CD4-positive, alpha-beta T cell treated with Interleukin-15 for 4 hours (primary cell): ENCODE measurements at places on chromosomes 4 and X.

DNA sequence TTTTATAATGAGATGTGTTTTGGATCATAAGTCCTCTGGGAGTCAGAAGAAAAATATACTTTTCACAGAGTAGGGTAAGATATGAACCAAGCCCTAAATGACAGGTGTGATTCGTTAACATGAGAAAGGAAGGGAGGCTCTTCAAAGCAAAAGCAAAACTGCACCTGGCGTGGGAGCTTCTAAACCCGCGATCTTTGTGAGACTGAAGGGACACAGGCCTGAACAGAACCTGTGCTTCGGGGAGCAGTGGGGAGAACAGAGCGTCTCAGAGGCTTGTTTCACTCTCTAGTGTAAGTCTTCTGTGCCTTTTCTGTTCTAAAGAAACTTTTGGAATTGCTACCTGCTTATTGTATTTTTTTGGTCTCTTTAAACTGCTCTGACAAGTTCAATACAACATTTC, 30.2 kb upstream of the CYP4V2 start:
- DNase-seq, result no peak

GRCh38 chr4:40874901-40875300, 125.1 kb downstream of the NSUN7 start:
- no peak for DNase-seq

DNA sequence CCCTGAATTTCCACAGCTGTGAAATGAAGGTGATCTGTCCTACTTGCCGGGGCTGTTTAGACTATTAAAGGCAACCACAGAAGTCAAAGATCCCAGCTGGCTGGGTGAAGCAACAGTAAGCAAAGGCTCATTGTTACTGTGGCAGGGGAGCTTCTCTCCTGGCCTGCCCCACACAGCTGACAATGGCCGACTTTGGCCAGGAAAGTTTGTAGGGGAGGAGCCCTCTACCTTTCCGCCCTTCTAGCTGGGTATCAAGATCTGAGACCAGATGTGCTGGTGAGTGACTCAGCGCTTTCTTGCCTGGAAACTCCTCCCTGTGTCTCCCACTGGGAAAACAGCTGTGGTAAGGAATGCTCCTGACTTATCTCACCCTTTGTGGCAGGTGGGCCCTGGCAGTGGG, 21.1 kb downstream of the RASSF6 start:
- DNase-seq, result no peak

DNA sequence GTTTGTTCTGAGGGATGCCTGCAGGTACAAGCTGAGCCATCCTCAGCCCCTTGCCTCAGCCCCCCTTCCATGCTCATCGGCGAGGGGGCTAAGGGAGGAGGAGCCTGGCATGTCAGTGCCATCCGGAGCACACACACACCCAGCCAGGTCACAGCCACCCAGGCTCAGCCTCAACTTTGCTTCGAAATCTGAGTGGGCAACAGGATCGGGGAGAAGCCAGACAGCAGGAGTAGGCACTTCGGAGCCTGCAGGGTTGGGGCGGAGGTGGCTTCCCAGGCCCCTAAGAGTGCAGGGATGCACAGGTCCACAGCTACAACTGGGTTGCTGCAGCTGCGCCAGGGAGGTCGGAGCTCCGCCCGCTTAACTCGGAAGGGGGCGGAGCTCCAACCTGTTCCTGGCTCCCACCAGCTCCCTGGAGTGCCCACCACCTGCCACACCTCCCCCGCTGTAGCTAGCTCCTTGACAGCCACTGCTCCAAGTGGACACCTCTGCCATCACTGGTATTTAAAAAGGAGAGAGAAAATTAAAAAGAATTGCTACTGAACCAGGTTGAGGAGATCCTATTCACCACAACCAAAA, 192.9 kb upstream of the GALNT7 start:
- DNase-seq, result no peak

DNA sequence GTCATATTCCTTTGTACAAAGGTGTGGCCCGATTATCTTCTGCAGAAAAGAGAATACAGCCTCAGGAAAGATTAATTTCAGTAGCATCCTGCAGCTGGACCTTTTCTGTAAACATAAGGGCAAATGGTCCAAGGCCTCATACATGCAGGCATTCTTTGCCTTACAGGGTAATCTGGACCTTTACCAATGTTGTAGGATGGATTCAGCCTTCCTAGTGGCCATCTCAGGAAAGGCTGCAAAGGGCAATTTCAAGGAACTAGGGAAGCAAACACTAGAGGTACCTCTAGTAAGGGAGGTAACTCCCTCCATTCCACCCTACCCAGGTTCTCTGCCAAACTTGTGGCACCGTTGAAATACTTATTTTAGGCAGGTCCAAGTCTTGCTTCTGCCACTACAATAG, 43.0 kb downstream of the UGT2B28 start:
- DNase-seq, result no peak

GRCh38 chrX:143472347-143472938, 44.8 kb downstream of the SPANXN3 start:
- DNase-seq, result no peak

DNA sequence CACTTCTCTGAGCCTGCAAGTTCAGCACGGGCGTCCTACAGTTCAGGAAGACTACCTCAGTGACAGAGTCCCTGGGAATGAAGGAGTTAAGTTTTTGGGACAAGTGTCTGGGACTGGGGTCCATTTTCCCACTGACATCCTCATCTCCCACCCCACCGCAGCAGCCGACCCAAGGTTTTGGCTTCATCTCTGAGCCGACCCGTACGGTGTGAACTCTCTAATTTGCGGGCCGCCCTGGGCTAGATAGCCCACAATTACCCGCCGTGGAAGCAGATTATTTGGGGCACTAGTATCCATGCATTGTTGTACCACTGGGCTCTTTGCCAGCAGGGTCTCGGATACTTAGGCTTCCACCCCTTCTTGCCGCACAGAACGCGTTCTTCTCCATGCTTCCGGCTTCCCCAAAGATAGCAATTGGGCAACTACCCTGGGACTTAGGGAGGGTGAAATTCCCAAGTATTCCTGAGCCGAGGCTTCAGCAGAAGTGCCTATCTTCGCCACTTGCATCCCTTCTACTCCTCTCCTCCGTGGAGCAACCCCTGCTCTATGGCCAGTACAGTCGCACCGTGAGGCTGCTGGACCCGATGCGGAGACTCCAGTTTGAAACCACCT, 2.4 kb downstream of the IL1RAPL2 start:
- DNase-seq, result no peak

GRCh38 chr4:168737806-168738172, 240.9 kb downstream of the PALLD start:
- DNase-seq, result no peak

GRCh38 chrX:12984603-12985319, 9.9 kb downstream of the TMSB4X start:
- DNase-seq, result peak; percentile 74

DNA sequence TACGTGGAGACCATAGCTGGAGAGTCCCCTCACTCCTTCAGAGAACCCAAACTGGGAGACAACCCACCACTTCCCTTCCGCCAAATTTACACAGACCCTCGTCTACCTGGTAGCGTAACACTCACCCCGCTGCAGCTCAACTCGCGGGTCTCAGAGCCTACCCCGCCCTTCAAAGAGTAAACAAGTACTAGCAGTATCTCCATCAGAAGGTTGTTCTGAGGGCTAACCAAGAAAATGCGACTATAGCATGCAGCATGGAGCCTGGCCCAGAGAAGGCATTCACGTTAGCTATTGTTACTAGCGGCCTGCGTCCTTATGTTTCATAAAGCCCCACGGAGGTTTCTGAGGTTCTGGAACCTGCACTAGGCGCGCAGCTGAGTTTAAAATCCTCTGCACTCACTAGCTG, 531 bp upstream of the MANBA start:
- peak; percentile 7 for DNase-seq

GRCh38 chr4:7651461-7651921, 216.8 kb upstream of the PSAPL1 start:
- DNase-seq, result no peak

GRCh38 chr4:147334478-147334877, 146.4 kb upstream of the EDNRA start:
- no peak for DNase-seq

GRCh38 chr4:136812100-136812880, 720.0 kb downstream of the PCDH18 start:
- DNase-seq, result no peak

GRCh38 chrX:55206162-55206941, 13.8 kb upstream of the PAGE5 start:
- no peak for DNase-seq

DNA sequence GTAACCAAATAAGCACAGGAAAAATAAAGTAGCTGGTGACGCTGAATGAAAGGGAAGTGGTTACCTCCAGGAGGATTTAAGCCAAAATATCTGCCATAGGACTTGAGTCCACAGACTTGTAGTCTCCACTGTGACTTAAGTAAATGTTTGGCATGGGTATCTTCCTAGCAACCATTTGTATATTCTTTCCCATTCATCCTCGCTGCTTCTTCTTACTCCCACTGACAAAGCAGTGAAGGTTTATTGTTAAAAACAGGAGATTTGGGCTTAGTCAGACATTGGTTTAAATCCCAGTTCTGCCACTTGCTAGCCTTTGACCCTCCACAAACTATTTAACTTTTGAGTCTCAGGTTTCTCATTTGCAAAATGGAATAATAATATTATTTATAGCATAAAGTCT, 22.3 kb downstream of the COL4A6 start:
- no peak for DNase-seq

GRCh38 chrX:4670606-4671005, 957.2 kb upstream of the PRKX start:
- DNase-seq, result no peak

GRCh38 chrX:143636831-143637230, 930 bp upstream of the SLITRK4 start:
- no peak for DNase-seq

- no peak for DNase-seq
Measured at GRCh38 chr4:151806511-151806927, 45.7 kb upstream of the GATB start.

DNA sequence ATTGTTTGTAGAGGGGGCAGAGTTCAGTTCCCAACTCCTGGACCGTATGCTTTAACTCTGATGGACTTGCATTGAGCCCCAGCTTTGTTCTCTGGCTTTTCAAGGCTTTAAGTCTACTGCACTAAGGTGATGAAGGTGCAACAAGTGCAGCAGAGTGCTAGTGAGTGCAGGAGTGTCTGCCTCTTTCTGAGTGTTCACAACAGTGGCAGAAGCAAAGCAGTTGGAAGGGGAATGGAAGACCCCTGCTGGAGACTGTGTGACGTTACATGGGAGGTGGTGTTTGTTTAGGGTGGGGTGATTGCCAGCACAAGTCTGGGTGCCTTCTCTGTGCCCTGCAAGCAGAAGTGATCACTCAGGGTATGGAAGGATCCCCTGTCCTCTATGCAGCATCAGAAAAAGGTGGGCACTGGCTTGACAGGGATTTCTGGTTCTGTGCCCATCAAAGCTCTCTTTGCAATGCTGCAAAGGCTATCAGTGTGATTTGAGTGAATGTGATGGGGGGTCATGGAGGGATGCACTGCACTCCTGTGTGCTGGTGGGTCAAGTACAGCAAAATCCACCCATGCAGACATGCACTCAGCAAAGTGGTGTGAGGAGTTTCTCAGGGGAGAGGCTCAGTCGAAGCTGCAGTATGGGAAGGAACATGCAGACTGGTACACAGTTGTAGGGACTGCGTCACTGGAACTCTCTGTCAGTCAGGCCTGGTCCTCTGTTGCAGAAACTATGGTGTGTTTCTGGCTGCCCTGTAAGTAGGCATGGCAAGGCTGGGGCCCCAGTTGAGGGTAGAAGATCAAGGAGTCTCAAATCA, 70.9 kb upstream of the UGT2B7 start:
- no peak for DNase-seq

DNA sequence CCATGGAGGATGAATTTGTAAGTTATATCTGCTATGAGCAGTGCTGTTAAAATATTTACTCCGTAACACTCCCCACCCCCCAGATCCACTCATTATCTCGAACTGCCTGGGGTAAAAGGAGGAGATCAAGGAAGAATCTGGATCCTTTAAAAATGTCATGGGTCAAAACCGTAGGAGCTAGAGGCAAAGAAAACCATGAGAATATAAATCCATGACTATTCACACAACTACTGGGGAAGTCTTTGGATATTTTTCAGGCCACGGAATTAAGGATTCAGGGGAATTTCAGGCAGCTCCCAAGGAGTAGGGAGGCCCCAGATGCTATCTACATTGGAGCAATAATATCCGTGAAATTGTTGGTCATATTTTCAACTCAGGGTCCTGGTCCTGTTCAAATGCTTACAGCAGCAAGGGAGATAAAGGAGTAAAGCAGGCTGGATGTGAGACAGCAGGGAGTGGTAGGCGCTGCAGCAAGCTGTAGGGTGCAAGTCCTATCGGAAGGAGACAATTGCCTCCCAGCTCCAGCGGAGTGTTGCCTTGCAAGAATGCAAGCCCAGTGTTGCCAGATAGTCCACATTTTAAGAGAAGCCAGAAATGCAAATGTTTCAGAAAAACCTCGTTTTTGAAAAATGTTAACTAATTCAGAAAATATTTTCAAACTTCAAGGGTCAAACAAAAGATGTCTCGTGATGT, 116.2 kb upstream of the KIT start:
- DNase-seq, result no peak

DNA sequence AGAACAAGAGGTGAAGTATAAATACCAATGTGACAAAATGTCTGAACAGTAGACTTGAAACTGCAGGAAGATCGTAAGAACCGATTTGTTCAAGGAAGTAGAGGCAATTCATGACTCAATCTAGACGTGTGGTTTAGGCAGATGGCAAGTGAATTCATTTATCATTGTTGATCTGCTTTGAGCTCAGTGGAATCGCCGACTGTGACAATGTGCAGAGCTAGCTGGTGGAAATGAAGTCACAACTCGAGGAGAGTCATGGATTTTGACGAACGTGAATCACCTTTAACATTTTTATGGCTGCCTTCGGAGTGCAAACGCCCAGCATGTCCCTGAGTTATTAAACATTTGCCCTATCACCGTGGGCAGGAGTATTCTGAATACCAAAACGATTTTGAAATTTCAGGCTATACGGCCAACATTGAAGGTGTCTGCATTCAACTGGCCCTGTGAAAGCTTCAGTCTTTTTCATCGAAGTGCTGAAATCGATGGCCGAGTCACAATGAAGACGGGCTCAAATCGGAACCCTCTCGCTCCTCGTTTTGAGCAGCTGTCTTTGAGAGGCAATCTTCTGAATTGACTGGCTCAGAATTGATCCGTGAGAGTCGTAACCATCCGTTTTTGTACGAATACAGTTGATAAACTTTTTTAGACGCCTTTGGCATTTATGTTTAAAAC, 689 bp upstream of the OGT start:
- DNase-seq, result peak; percentile 79

- DNase-seq, result no peak
Measured at GRCh38 chr4:124833831-124834505, 121.4 kb upstream of the ANKRD50 start.

DNA sequence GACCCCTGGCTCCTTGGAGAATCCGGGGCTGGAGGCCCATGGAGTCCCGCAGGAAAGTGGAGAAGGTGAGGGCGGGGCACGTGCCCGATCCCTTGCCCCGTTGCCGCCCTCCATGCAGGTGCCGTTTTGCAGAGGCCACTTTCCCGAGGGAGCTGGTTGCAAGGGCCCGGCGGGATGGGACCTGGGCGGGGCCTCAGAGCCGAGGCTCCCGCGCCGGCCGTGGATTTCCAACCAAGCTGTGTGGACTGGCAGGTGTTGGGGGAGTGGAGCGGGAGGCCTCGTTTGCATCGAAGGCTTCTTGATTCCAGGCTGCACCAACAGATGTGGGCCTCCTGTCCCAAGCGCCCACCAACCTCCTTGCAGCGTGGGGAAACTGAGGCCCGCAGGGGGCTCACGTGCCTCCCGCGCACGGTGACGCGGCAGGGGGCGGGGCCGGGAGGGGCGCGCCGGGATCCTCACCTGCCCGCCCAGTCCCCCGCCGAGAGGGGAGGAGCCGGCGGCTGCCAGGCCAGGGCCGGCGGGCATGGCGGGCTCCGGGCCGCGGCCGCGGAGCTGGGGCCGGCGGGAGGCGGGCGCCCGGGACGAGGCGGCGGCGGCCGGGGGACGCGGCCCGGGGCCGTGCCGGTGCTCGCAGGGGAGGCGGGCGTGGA, 24.9 kb downstream of the SH3BP2 start:
- no peak for DNase-seq
